ENCODE measurements at places on chromosomes 16 and 17. TPM values are rescaled to one million over a fixed set of nuclear protein-coding genes. Genes with fewer than 3 reads are reported as not detected.

The RHBDF1 gene
- total RNA-seq = 34.0 TPM

The TPSG1 gene
- total RNA-seq = not detected

The SLC9A5 gene
- 0.89 TPM for total RNA-seq

The CSH2 gene
- not detected for total RNA-seq

The IRX5 gene
- total RNA-seq = not detected

The ALKBH5 gene
- total RNA-seq = 79.7 TPM

The SNX11 gene
- total RNA-seq = 8.9 TPM

The NLRC5 gene
- 4.5 TPM for total RNA-seq

The CDRT4 gene
- not detected for total RNA-seq

The IL21R gene
- total RNA-seq = 16.1 TPM

The NPIPA3 gene
- 0.34 TPM for total RNA-seq

The SAMD14 gene
- total RNA-seq = 1.0 TPM

The CA7 gene
- not detected for total RNA-seq

The CD300LB gene
- total RNA-seq = not detected

The KRTAP4-11 gene
- total RNA-seq = not detected

The XAF1 gene
- 1.5 TPM for total RNA-seq

The CACNA1G gene
- under 0.01 TPM for total RNA-seq

The HBQ1 gene
- 1.2 TPM for total RNA-seq

The SPATA22 gene
- total RNA-seq = not detected

The OVCA2 gene
- total RNA-seq = 57.5 TPM

The CNGB1 gene
- not detected for total RNA-seq

The FBXO39 gene
- total RNA-seq = 0.34 TPM

The HYDIN gene
- total RNA-seq = 0.34 TPM

The SEC14L5 gene
- total RNA-seq = 0.17 TPM

The HS3ST3B1 gene
- total RNA-seq = 16.3 TPM

The PIEZO1 gene
- total RNA-seq = 182 TPM

The PKMYT1 gene
- total RNA-seq = 47.6 TPM

The NOTUM gene
- not detected for total RNA-seq

The CLDN7 gene
- 11.3 TPM for total RNA-seq
